ENCODE measurements at places on chromosomes 1 and 21.

DNA sequence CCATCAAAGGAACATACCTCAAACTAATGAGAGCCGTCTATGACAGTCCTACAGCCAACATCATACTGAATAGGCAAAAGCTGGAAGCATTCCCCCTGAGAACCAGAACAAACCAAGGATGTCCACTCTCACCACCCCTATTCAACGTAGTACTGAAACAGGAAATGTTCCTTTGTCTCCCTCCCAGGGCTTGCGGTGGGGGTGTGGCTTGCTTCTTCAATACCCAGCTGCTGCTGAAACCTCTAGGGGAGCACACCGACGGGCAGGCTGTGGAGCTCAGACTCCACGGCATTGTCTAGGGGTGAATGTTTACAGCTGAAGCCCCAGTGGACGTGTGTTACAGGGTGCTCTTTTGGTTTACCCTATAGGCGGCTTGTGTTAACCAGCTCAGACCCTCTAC lies 30.5 kb upstream of the B3GALT2 start:
- DNase-seq = no peak

DNA sequence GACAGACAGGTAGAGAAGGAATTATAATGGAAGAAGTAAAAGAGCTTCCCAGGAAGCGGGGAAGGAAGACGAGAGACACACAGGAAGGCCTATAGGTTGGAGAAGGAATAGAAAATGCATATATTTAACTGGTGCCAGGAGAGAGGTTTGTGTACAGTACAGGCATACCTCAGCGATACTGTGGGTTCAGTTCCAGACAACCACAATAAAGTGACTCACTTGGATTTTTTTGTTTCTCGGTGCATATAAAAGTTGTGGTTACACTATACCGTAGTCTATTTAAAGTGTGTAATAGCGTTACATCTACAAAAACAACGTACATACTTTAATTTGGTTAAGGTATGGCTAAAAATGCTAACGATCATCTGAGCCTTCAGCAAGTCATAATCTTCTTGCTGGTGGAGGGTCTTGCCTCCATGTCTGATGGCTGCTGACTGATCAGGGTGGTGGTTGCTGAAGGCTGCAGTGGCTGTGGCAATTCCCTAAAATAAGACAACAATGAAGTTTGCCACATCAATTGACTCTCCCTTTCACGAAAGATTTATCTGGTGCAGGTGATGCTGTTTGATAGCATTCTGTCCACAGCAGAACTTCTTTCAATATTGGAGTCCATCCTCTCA lies 16.0 kb downstream of the YARS1 start:
- no peak for DNase-seq

- DNase-seq = no peak
These were observed 14.0 kb upstream of the PPP2R5A start for GRCh38 chr1:212271234-212271633.

DNA sequence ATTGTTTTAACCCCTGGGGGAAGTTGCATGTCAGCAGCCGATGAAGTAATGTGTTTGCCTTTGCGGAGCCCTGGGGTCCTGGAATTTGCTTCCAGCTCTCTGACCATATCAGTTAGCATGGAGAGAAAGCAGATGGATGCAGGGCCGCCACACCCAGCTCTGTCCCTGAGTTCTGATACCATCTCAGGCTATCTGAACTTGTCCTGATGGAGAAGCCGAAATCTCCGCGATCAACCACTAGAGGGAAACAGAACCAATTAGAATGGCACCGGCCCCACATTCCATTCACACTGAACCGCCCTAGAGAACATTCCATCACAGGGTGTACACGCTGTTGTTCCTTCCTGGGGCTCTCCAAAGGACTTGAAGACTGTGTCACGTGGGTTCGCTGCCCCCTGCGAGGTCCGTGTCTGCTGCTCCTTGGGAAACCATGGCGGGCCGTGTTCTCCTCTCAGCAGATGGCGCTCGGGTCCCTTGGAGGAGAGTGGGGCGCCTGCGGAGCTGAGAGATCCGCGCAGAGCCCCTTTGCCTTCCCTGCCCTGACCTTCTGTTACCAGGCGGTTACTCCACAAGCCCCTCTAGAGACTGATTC lies 75.4 kb downstream of the ABCA4 start:
- no peak for DNase-seq

DNA sequence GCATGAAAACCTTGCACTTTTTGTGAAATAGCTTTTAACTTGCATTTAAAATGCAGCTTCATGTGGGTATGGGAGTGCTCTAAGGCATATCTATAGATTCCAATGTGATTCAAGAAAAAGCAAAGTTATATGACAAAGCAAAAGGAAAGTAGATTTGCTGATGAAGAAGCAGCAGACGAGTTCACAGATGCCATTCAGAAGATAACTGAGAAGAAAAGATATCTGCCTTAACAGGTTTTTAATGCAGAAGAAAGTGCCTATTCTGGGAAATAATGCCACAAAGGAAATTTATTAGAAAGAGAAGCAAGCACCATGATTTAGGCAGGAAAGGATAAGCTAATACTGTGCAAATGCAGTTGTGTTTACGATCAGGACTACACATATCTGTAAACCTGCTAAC lies 68.1 kb downstream of the PHTF1 start:
- DNase-seq = no peak

- no peak for DNase-seq
These were observed 973.5 kb upstream of the B3GALT2 start for GRCh38 chr1:194159941-194160340.

DNA sequence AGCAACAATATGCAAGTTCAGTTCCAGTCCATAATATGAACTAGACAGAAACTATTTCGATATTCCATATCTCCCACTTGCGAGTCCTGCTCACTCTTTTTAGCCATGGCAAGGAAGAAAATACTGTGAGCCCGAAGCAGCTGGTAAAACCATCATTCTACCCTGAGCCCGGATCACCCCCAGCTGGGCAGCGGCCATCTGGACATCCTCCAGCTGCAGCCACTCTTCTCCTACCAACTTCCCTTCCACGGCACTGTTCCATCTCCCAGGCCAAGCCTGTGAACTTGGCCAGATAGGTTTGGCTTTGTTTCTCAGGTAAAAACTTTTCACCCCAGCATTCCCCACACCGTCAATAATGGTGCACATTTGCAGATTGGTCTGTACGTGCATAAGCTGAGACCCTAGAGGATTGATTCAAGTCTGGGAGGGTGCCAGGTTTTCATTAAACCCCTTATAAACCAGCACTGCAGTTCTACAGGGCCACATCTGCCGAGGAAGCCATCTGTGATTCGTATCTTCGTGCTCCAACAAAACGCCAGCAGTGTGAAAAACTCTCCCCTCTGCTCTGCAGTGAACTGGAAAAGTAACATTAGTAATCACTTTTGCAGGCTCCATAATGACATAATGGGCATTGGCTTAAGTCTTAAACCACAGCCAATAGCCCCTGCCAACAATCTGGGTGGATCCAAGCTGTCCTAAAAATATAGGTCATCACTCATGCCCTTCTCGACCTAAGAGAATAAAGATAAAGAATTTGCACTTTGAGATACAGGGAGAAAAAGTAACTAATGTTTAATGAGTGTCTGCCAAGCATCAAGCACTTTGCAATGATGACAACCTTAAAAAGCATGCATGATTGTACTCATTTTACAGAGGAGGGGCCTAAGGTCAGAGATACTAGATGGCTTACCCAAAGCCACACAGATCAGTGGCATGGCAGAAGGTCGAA lies 205.1 kb downstream of the PLPP3 start:
- no peak for DNase-seq

DNA sequence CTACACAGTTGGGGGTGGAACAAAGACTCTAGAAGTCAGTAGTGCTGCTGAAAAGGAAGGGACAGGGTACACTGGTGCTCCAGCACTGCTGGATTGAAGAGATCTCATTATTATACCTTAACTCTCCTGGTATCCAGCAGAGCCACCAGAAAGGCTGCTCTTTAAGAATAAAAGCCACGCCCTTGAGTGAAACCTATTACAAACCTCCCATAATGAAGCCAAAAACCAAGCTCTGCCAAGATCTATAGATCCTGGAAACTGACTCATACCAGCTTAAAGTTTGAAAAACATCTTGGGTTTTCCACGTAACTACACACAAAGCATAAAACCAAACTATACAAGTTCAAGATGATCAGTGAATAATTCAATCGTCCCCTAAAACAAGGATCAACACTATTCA lies 38.0 kb downstream of the ADSS2 start:
- DNase-seq = no peak

DNA sequence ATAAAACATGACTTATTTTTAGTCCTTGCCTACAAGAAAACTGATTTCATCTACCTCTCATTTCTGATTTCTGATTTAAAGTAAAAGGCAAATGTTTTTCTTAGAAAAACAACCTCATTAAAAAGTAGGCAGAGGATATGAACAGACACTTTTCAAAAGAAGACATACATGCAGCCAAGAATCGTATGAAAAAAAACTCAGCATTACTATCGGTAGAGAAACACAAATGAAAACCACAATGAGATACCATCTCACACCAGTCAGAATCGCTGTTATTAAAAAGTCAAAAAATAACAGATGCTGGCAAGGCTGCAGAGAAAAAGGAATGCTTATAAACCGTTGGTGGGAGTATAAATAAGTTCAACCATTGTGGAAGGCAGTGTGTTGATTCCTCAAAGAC lies 16.2 kb downstream of the ODR4 start:
- DNase-seq = no peak

DNA sequence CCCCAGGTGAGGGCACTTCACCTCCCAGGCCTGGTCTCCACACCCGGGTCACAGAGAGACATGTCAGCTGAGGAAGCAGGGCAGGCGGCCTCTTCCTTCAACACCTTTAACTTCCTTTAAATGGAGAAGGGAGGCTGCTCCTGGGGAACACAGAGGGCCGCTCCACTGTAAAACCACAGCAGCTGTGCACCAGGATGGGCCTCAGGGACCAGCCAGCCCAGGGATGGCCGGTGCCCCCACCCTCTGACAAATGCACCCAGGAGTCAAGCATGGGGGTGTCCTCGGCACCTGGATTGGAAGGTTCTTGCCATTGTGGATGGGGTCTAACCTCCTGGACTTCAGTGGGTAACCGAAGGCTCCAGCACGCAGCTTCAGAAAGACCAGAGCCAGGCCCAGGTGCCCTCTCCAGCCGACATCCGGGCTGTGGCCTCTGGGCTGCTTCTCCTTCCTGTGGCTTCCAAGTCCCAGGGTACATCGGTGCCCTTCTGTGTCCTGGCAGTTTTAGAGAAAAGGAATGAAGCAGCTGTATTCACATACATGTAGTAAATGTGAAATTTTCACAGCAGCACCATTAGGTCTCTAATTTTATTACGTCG lies 121.7 kb upstream of the COL6A1 start:
- no peak for DNase-seq

- DNase-seq = no peak
These were observed 74.1 kb downstream of the GADD45A start for GRCh38 chr1:67759066-67759465.

GRCh38 chr1:59012378-59012777 lies 228.5 kb upstream of the JUN start:
- no peak for DNase-seq

GRCh38 chr1:67250051-67250653 lies 57.5 kb upstream of the IL12RB2 start:
- no peak for DNase-seq

GRCh38 chr1:94678202-94678848 lies 136.8 kb upstream of the F3 start:
- no peak for DNase-seq

- no peak for DNase-seq
These were observed 28.8 kb upstream of the SLC19A1 start for GRCh38 chr21:45570826-45571601.

DNA sequence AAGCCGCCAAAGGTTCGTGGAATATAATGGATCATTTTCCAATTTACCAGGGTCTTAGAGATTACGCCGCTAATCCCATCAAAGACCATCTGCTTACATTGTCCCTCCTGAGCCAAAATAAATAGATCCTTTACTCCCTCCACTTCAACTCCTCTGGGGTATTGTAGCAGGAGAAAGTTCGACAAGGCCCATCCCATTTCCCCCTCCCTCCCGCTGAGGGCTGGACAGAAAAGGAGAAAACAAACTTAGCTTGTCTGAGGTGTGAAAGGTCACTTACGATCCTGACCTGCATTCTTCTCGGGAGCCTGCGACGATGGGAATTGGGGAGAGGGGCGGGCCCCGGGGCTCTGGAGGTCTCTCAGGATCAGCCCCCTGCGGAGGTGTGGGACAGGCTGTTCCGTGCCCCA lies 60.8 kb downstream of the MEF2D start:
- DNase-seq = no peak

DNA sequence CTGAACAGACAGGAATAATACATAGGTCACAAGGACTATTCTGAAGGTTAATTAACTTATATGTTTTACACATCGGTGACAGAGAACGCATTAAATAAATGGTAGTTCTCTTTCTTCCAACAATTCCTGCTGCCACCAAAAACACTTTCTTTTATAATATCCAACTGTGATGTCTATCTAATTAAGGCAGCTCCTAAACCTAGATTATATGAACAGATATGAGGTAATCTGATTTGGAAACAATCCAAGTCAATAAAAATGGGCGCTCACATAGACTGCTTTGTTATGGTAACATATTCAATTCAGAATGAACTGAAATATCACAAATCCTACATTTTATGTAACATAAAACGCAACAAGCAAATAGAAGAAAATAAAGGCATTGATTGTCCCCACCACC lies 16.0 kb downstream of the CYYR1 start:
- DNase-seq = no peak

DNA sequence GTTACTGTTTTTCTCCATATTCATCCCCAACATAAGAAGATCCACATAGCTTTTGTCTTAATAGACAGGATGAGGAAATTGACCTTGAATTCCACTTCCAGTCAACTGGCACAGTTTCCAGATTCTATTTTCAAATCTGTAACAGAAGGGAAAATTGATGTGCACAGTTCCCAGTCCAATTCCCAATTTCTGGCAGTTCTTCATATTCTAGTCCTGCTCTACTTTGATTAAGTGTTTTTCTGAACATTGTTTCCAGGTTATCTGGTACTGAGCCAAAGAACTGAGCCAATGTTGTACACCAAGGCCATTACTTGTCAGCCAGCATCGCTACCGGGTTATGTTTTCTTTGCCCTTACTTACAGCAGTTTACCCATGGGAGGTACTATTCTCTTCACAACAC lies 1755.4 kb downstream of the PLA2G4A start:
- no peak for DNase-seq

Measured in naive thymus-derived CD4-positive, alpha-beta T cell (primary cell).